Activated naive CD4-positive, alpha-beta T cell treated with anti-CD3 and anti-CD28 coated beads, Interleukin-2, amount 10 ng/mL, durations not matched to agents 7 days and 5 days (primary cell): ENCODE measurements at places on chromosomes 3 and 15.

DNA sequence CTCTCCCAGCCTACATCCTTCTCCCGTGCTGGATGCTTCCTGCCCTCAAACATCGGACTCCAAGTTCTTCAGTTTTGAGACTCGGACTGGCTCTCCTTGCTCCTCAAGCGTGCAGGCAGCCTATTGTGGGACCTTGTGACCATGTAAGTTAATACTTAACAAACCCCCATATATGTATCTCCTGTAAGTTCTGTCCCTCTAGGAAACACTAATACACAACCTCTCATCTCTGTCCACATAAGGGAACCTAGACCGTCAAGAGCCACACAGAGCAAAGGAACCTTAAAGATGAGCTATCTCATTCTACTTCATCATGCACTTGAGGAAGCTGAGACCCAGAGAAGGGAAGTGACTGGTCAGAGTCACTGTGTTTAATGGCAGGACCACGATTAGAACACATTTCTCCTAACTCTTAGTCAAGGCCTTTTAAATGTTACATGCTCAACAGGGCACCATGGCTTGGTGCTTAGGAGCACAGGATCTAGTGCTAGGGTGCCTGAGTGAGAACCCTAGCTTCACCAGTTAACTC, 50.3 kb downstream of the NPTN start:
- no peak for DNase-seq

- no peak for DNase-seq
Measured at GRCh38 chr3:77055841-77056341, 16.0 kb downstream of the ROBO2 start.

- no peak for DNase-seq
Measured at GRCh38 chr3:29453284-29454001, 172.6 kb downstream of the RBMS3 start.

- DNase-seq = no peak
Measured at GRCh38 chr15:26525096-26525495, 247.8 kb downstream of the GABRB3 start.

DNA sequence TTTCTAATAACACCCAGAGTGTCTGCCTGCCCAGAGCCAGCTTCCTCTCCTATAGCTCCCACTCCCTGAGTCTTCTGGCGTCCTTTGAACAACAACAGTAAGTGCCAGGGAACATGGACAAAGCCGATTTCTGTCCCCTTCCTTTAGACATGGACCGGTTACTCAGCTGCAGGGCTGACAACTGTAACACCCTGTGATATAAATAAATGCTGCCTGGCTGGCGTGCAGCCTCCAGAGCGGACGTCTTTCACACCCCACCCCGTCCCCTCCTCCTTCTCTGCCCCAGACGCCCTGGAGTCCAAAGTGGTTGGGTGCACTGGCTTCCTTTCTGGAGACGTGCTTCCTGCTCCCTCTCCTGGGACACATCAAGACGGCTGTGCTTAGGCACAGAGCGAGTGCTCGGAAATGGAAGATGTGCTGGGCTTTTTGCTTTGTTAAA, 281.9 kb upstream of the LRRFIP2 start:
- no peak for DNase-seq

GRCh38 chr15:69107025-69107620, 53.3 kb upstream of the GLCE start:
- DNase-seq = no peak

- DNase-seq = no peak
Measured at GRCh38 chr3:134365766-134366065, 8.5 kb downstream of the AMOTL2 start.

- DNase-seq = no peak
Measured at GRCh38 chr3:177119829-177120228, 77.5 kb downstream of the TBL1XR1 start.

DNA sequence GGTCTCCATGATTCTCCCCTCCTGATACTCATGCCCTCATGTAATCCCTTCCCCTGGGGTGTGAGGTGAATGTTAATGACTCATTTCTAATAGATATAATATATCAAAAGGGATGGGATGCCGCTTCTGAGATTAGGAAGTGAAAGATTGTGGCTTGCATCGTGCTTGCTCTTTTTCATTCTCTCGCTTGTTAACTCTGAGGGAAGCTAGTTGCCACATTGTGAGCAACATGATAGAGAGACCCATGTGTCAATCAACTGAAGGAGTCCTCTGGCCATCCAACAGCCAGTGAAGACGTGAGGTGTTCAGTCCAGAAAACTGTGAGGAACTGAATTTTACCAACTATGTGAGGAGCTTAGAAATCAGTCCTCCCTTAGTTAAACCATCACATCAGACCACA, 28.9 kb upstream of the DRD3 start:
- no peak for DNase-seq
